K562 (cell line): ENCODE measurements at places on chromosomes 13 and 19. TPM values are rescaled to one million over a fixed set of nuclear protein-coding genes. Genes with fewer than 3 reads are reported as not detected.

CASP14 gene
- total RNA-seq = not detected in 2 replicates

BCAM gene
- total RNA-seq = 1.3 and 1.9 TPM in 2 replicates

- peak overlapping the region; percentile 5; the same call in 1 of the 3 replicates for H3K27ac ChIP-seq
- peak; percentile 78 for DNase-seq
- no peaks in the 10 kb centered on the region for H3K27me3 ChIP-seq
- peaks cover 39% of the 10 kb centered on the region; the same call in 2 of the 3 replicates for H3K36me3 ChIP-seq
Measured at GRCh38 chr19:40366697-40367561, 18.4 kb downstream of the PLD3 start.

GRCh38 chr13:75123428-75123827 lies 358.5 kb downstream of the TBC1D4 start:
- no peak for DNase-seq
- no peaks in the 10 kb centered on the region for H3K36me3 ChIP-seq
- H3K4me1 ChIP-seq = no peaks in the 10 kb centered on the region
- no peak overlapping the region for H3K4me3 ChIP-seq
- H3K27ac ChIP-seq = no peak overlapping the region
- no peaks in the 10 kb centered on the region for H3K27me3 ChIP-seq
